D721Med (cell line): ENCODE measurements at places on chromosomes 13 and 19.

GRCh38 chr19:18437491-18438330, at the start of gene ISYNA1:
Gene ISYNA1 (minus strand): TSS chr19:18438133. CDS start chr19:18437979, 154 bp downstream.
- peak; percentile 85 for DNase-seq

GRCh38 chr19:8571006-8571411, 6.2 kb downstream of the MYO1F start:
- no peak for DNase-seq

GRCh38 chr13:39509616-39510315, 93.2 kb downstream of the LHFPL6 start:
- no peak for DNase-seq

DNA sequence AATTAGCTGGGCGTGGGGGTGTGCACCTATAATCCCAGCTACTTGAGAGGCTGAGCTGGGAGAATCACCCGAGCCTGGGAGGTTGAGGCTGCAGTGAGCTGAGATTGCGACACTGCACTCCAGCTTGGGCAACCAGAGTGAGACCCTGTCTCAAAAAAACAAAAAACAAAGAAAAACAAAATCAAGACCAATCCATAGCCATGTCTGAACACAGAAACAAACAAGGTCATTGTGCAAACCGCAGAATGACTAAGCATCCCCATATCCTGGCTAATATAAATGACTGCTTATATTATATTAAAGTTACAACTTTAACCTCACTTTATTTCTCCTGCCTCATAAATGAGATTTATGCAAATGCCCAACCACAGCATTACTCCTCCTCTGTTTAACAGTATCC, 2.3 kb upstream of the LYPD3 start:
- DNase-seq: no peak

DNA sequence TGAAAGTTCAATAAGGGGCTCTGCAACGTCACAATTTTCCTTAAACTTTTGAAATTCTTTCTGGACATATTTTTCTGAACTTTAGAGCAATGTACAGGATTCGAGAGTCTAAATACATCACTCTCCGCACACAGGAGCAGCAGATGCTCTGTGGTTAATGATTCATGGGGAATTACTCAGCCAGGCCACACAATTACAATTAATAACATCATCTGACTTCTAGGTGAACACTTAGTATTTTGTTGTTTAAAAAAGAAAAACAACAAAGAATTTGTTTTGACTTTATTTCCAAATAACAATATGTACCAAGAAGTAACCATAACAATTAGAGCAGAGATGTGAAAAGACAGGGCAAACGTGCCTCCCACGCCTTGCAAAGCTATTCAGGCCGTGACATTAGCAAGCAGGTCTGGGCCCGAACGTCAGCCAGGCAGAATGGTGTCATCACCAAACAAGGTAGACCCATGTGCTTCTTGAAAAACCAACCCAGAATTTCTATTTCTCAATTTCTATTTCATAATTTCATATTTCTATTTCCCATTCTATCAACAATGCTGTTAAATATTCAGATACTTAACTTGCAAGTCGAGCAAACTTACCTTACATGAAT, 236.3 kb downstream of the COL4A1 start:
- no peak for DNase-seq

GRCh38 chr13:112733112-112733511, 43.3 kb downstream of the ATP11A start:
- no peak for DNase-seq

DNA sequence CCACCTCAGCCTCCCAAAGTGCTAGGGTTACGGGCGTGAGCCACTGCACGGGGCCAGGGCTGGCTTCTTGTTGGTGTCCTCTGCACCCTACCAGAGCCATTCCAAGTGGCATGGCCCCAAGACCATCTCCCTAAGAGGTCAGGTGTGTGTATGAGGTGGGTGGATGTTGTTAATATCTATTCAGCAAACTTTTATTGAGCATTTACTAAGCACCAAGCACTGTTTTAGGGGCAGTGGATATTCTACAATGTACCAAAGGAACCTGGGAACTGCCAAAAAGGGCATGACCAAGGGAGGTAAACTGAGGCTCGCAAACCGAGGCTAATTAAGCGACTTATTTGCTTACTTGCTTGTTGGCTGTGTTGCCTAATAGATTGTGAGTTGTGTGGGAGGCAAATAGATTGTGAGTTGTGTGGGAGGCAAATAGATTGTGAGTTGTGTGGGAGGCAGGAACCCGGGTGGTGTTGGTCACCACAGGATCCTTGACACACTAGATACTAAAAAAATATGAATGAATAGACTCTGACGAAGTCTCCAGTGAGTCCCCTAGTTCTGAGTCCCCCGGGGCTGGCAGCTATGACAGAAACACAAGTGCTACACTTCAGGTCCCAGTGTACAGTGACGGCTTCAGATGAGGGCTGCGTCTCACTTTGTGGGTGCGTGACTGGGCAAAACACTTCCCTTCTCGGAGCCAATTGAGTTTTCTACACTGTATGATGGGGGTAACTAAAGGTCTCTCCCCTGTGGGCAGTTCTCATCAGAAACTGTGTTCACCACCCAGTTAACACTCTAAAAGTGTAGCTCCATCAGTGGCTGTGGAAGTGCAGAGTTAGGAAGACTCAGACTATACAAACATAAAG, 5.0 kb upstream of the BICRA start:
- no peak for DNase-seq

DNA sequence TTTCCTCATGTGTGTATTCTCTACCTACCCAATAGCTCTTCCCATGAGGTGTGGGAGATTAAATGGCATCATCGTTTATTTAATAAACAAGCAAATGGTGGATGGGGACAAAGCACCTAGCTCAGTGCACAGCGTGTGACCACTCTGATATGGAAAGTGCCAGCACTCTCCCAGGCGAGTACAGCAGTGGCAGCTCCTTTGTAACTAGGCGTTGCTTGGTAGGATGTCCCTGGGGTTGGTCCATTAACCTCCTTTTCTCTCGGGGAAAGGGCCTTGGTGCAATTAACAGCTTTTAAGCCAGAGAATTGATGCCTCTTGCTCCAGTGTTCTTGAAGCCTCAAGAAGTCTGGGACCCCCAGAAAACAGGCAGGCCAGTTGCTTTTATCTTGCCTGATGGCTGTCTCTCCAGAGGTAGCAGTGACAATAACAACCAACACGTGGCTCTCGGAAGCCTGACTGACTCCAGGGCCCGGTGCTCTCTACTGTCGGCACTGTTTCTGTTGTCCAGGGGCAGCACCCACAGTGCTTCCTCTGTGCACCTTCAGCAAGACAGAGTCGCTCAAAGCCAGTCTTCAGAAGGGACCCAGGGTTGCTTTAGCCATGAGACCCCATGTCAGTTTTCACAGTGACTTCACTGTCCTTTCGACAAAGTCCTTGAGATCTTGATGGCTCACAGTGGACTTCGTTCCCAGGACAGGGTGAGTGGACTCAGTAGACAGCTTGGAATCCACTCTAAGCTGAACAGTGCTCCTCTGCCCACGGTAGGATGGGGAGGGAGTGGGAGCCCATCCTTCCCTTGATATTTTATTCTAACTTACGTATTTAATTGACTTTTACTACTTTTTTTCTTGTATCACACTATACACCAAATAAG, 33.9 kb upstream of the NPAS1 start:
- no peak for DNase-seq

- no peak for DNase-seq
Measured at GRCh38 chr19:926589-927350, 935 bp downstream of the ARID3A start.

DNA sequence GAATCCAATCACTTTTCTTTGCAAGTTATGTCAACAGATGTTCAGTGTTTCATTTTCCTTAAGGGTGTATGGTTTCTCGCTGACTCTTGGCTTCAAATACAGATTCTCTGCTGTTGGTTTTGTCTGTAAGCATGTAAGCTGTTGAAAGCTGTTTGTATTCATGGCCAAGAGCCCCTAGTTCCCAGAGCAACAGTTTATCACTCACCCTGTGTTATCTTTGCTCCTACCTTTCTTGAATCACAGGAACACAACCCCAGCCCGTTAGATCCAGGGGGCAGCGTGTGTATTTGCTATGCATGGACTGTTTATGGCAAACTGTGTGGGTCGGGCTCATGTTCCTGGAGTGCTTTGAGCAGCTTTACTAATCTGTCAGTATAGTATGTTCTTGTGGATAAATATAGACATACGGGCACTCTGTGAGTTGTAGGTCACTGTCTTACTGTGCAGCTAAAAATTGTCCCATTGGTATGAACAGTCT, 28.9 kb downstream of the FRY start:
- DNase-seq: no peak

GRCh38 chr13:52454459-52454819, 839 bp upstream of the CKAP2 start:
- no peak for DNase-seq

DNA sequence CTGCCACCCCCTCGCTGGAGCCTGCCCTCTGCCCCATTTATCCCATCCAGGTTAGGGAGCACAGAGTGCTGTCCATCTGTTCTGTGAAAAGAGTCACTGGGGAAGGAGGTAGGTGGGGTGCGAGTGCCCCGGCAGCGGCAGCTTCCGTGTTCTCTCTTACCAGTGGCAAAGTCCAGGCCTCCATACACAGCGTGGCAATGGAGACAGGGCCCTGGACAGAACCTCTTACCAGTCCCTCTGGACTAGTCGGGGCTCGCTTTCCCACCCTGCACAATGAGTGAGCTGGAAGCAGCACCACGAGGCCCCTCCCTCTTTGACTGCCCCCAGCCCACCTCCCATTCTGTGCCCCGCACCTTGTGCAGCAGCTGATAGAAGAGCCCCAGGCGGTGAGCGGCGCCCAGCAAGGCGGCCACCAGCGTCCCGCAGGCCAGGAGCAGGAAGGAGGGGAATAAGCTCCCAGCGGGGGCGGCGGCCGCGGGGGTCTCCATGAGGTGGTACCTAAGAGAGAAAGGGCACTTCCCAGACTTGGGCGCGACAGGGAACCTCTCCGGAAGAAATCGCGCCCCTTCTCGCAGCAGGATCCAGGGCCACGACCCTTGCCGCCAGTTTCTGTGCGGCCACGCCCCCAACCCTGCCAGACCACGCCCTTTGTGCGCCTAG, 17.5 kb downstream of the SYDE1 start:
- DNase-seq: peak; percentile 74

GRCh38 chr19:10800488-10800887, 35.5 kb downstream of the TMED1 start:
- DNase-seq: no peak

GRCh38 chr13:65965501-65965900, 1264.6 kb downstream of the PCDH9 start:
- no peak for DNase-seq

DNA sequence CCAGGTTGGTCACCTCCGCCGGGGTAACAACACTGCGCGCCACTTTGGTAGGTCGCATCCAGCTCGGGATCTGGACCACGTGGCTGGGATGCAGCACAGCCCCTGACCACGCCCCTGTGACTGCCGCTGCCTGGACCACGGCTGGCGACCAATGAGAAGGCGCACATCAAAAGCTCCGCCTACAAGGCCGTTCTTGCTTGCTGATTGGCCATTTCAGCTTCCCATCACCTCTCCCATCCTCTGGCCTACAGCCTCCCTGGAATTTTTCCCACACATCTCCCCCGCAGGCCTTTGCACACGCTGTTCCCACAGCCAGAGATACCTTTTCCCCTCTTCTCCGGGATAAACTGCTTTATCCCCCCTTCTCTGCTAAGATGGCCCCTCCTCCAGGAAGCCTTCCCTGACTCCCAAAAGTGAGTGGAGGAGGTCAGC, 12.5 kb upstream of the MAP1S start:
- no peak for DNase-seq

GRCh38 chr19:5785423-5785822, 877 bp upstream of the PRR22 start:
- no peak for DNase-seq

DNA sequence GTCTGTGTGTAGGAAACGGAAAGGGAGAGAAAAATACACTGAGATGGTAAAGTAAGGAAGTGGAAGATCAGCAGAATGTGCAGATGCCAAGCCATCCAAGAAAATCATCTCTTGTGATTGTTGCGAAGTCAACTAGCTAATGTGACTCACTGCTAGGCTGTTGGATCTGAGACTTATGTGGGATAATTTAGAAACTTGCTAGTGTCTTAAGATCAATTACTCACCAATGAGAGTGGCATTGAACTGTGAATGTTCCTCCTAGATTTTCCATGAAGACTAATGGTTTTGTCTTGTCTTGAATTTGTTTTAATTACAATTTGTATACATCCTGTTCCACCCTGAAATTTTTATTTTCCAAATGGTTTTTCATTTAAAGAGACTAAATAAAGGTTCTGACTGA, 771.6 kb downstream of the EFNB2 start:
- no peak for DNase-seq

DNA sequence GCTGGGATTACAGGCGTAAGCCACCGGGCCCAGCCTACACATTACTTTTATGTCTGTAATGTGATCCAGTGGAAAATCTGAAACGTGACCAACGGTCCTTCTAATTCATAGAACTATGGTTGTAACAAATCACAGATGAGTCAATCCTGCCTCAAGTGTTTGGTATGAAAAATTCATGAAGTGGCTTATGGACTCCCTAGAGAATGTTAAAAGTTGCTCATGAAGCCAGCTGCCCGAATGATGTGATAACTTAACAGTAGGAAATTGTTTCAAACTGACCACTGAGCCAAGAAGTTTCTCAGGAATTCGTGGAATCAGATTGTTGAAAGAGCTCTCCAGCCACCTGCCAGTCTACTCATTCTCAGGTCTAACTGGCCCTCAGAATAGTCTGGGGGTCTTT, 59.4 kb upstream of the FARP1 start:
- no peak for DNase-seq

DNA sequence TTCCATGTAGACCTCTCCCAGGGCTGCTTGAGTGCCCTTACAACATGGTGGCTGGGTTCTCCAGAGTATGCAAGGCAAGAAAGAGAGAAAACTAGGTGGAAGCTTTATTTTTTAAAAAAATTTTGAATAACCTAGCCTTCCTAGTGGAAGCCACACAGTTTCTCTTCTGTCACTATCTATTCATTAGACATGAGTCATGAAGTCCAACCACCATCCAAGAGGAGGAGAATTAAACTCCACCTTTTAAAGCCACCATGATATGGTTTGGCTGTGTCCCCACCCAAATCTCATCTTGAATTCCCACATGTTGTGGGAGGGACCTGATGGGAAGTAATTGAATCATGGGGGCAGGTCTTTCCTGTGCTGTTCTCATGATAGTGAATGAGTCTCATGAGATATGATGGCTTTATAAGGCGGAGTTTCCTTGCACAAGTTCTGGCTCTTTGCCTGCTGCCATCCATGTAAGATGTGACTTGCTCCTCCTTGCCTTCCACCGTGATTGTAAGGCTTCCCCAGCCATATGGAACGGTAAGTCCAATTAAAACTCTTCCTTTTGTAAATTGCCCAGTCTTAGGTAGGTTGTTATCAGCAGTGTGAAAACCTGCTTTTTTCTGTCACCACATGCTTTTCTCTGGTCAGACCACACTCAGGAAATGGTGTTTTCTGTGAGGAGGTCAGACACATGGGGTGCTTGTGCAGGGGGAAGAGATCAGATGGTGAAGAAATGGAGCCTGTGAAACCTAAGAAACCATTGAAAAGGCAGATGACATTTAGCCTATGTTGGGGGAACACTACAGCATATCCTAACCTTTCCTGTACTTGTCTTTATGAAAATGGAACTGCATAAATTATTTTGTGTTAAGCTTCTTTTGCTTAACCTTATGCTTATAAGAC, 57.7 kb downstream of the ANKRD10 start:
- no peak for DNase-seq

GRCh38 chr19:28530406-28531035, 682.4 kb downstream of the UQCRFS1 start:
- DNase-seq: no peak
